ENCODE measurements at places on chromosomes 4 and X.

DNA sequence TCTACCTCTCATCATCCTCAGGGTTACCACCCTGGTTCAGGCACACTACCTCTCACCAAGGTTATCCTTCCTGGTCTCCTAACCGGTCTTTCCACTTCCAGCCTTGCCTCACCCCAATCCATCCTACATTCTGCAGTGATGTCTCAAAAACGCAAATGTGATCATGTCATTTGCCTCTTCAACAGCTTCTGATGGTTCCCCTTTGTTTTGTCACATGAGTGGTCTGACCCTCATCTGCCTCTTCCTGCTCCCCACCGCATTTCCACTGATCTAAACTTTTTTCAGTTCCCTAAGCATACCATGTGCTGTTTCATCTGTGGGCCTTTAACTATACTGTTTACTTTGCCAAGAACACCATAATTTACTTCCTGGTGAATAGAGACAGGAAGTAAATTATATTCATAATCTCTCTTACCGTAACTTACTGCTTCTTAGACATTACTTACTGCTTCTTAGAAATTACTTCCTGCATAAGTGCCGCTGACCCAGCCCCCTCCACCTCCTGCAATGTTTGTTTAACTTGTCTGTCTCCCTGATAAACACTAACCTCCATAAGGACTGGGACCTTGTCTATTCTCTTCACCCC, 27.1 kb upstream of the NSUN7 start:
- DNase-seq = no peak

GRCh38 chr4:183136855-183137254, 37.8 kb downstream of the WWC2 start:
- no peak for DNase-seq

DNA sequence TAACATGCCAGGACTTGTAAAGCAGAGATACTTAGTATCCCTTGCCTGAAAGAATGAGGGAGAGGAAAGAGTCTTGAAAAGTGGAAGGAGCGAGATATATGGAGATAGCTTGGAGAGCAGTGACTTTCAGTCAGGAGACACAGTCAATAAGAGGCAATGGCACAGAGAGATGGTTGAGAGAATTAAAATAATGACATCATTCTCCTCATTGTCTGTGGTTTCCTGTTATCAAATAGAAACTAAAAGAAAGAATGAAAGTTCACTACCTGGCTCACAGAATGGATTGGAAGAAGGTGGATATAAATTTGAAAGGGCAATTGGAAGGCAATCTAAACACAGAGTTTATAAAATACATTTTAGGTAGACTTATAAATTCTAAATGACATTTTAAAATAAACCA, 760.2 kb upstream of the AADAT start:
- no peak for DNase-seq

DNA sequence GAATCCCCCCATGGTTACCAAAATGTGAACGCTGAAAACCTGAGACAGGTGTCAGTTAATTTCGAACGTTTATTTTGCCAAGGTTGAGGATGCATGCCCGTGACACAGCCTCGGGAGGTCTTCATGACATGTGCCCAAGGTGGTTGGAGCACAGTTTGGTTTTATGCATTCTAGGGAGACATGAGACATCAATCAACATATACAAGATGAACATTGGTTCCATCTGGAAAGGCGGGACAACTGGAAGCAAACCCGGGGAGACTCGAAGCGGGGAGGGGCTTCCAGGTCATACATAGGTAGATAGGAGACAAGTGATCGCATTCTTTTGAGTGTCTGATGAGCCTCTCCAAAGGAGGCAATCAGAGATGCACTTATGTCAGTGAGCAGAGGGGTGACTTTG, 11.0 kb upstream of the SH3BP2 start:
- no peak for DNase-seq

GRCh38 chr4:150080337-150080736, 2.1 kb downstream of the DCLK2 start:
- no peak for DNase-seq

DNA sequence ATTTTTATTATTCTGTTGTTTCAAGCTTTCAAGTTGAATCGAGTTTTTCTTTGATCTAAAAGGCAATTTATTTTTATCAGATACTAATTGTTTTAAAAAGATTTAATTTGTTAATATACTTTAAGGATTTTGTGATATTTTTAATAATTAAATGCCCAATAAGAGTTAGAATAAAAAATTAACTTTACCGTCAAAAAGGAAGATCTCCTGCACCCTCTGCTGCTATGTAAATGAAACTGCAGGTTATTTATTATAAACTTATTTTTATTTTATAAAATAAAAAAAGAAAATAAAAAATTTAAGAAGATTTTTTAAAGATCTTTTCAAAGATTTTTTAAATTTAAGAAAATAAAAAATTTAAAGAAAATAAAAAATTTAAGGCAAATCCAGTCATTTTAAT, 166.1 kb downstream of the CCSER1 start:
- no peak for DNase-seq

- no peak for DNase-seq
Observed at GRCh38 chr4:109671350-109671749, 31.9 kb downstream of the CASP6 start.

DNA sequence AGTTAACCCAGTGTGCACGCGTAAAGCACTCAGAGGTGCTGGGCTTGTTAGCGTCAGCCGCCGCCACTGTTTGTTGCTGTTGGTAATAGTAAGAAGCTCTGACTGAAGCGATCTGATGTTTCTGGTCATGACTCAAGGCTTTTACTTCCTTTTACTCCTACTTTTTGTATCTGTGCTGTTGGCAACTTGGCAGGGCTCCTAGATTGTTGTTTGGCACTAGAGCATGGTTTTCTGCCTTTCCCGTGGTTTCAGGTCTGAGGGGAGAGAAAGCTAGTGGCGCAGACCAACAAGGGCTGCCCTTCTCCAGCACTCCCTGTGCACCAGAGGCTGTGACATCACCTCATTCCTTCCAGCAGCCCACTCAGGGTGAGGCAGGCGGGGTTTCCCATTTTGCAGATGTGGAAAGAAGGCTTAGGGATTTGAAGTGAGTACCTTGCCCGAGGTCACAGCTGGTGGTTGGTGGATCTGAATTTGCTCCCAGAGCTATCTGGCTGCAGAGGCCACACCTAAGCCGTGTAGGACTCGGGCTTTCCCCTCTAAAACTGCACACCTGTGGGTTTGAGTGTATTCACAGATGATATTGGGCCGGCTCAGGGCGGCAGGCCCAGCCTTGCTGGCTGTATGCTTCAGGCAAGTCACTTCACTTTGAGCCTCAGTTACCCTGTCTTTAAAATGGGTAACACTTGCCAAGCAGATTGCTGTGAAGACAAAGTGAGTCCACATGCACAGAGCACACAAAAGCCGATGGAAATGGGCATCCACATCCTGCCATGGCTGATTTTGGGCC, 51.2 kb upstream of the TADA2B start:
- DNase-seq = no peak

DNA sequence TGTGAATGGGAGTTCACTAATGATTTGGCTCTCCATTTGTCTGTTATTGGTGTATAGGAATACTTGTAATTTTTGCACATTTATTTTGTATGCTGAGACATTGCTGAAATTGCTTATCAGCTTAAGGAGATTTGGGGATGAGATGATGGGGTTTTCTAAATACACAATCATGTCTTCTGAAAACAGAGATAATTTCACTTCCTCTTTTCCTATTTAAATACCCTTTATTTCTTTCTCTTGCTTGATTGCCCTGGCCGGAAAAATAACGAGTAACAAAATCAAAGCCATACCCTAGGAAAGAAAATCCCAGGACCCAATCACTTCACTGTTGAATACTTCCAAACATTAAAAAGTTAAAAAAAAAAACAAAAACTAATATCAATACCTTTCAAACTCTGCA, 67.7 kb upstream of the UGT2B4 start:
- no peak for DNase-seq

DNA sequence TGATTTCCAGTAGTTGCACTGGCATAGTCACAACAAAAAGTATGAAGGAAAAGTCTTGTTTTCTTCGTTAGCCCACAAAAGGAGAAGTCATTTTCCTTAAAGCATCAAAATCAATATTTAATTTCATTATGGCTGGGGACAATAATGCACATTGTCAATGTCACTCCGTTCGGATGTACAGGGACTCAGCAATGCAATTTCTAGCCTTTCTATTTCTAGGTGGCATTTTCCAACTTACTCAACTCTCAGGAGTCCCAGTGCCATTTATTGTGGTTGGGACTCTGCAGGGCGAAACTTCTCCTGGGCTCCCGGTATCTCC, 99.6 kb downstream of the CEP135 start:
- DNase-seq = no peak

- no peak for DNase-seq
Observed at GRCh38 chr4:955161-955921, 18.0 kb downstream of the DGKQ start.

DNA sequence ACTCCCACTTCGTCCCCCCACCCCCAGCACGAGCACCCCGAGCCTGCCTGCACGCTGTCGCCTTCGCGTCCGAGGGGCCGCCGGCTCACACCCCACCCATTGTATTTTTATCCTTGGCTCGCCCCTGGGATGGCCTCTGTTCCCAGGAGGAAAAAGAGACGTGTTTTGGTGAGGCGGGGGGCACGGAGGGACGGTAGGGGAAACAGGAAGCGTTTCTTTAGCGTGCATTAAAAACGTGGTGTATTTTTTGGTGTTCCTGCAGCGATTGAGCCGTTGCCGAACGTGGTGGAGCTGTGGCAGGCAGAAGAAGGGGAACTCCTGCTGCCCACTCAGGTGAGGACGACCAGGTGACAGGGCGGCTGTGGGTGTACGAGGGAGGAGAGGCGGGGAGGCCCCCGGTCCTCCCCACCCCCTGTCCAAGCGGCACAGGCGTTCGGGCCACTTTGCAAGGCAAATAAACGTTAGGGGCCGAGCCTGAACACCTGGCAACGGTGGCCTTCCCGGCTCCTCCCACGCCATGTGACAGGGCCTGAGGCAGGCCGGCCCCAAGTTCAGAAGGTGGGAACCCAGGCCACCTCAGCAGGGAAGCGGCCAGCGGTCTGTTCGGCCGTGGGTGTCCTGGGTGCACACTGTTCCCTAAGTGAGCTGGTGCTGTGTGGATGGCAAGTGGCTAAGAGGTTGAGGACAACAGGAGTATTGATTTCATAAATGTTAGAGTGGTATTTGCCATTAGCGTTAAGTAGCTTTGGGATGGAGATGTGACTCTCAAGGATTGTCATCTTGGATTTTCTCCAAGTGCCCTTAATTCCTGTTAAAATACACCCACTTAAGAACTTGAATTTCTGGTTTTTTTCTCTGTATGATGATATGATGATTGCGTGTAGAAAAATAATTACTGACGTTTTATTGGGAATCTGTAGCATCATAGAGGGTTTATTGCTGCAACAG, 1.1 kb downstream of the TMEM131L start:
- DNase-seq = peak; percentile 55

GRCh38 chr4:25015012-25015411, 15.7 kb downstream of the LGI2 start:
- no peak for DNase-seq

DNA sequence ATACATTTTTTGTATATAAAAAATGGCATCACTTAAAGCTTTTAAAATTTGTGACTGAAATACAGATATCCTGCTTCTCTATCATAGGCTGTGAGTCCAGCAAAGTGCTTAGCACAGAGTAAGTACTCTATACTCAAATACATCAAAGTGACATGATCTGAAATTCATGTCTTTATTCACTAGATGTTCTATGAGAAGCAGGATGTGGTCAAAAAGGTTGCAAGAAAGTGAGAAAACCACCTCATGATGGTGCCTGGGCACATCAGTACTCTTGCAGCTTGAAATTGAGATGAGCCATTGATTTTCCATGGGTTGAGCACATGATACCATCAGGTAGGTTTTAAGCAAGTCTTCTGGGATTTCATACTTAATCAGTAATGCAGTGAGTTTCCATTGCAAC, 20.4 kb upstream of the SFRP2 start:
- no peak for DNase-seq

GRCh38 chr4:79865201-79865597, 207.8 kb downstream of the ANTXR2 start:
- DNase-seq = no peak

GRCh38 chr4:139892973-139893736, 227.5 kb downstream of the MGST2 start:
- DNase-seq = peak; percentile 22

- no peak for DNase-seq
Observed at GRCh38 chr4:48271626-48272025, 2.0 kb upstream of the TEC start.

GRCh38 chrX:68532831-68533533, 34.1 kb downstream of the YIPF6 start:
- no peak for DNase-seq
